ENCODE measurements at places on chromosomes 4 and X.

DNA sequence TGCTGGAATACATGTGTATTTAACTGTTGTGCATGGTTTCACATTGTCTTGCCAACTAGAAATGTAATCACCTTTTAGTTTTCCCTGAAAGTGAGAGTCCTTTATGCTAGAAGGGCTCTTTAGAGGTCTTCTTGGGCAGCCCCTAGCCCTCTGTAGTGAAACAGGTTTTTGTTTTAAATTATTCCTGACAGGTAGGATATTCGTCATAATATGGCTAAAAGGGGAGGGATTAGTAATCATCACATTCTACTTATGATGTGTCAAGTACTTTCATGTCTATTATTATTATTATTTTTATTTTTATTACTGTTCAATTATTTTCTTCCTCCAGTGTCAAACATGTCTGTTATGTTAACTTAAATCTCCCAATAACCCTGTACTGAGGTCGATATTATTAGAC is 35.5 kb downstream of the MSN start:
- DNase-seq: no peak

DNA sequence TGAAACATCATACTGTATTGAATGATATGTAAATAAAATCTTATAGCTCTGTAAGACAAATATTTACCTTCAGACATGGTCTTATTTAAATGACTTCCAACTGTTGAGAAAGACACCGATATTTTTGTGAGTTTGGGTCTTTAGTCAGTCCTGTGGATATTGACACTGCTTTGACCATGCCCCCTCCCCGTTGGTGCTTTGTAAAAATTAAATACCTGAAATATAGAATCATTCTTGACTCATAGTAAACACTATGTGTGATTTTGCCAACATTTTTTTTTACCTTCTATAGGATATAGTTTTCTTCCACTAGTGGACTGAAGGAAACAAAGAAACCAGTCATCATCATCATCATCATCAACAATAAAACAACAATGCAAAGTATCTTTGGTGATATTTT is 114.3 kb upstream of the HS3ST1 start:
- DNase-seq: no peak

DNA sequence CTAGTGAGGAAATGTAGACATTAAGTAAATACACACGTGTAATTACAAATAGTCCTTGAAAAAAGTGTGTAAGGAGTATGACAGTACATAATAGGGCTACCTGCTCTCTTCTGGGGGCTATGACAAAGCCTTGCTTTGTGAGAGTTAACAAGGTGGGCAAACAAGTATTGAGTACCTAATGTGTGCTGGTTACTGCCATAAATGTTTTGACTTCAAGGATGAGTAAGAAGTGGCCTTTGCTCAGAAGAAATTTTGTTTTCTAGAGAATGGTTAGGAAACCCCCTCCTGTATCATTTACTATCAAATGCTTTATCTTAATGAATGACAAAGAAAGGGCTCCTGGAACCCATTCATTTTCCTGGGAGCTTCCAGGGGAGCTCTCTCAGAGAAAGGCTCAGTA is 167.0 kb upstream of the CASK start:
- no peak for DNase-seq

GRCh38 chrX:128685387-128685786 is 633.2 kb upstream of the ACTRT1 start:
- DNase-seq: no peak

DNA sequence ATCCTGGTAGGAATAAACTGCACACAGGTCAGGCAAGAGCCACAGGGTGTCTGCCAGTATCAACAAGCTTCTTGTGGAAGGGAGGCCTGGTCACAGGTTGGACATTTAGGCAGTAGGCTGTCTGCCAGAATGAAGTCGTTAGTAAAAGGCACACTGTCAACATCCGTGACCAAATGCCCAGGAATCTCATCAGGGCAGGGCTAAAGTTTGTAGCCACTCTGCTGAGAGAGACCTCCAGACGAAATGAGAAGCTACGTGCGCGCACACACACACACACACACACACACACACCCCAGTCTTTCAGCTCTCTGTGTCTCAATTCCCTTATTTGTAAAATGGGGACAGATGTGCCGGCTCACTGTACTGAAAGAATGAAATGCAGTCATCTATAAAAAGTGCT is 408.7 kb upstream of the ZFP42 start:
- no peak for DNase-seq

- peak; percentile 14 for DNase-seq
These were observed 73.0 kb downstream of the AFF1 start for GRCh38 chr4:87007528-87008446.

All from activated gamma-delta T cell (primary cell).